ENCODE measurements at places on chromosomes 3 and 15.

DNA sequence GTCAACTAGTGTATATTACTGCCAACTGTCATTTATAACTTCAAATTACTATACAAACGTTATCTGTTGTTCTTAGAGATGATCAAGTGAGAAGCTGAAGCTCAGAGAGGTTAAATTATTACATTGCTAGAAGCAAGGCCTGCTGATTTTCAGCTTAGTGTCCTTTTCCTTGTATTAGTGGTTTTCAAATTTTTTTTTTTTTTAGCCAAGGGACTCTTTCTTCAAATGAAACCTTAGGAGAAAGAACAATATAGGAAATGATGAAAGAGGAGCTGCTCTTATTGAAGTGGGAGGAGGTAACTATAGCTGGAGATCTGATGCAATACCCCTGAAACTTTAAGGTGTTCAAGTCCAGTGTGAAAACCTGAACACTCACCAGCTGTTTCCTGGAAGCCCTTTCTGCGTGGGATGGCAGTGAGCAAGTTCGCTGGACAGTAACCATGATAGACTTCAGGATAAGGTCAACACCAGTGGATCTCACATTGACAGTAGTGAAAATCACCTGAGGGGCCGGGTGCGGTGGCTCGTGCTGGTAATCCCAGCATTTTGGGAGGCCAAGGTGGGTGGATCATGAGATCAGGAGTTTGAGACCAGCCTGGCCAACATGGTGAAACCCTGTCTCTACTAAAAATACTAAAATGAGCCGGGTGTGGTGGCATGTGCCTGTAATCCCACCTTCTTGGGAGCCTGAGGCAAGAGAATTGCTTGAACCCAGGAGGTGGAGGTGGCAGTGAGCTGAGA, 376.2 kb downstream of the EDEM1 start:
- DNase-seq: no peak

DNA sequence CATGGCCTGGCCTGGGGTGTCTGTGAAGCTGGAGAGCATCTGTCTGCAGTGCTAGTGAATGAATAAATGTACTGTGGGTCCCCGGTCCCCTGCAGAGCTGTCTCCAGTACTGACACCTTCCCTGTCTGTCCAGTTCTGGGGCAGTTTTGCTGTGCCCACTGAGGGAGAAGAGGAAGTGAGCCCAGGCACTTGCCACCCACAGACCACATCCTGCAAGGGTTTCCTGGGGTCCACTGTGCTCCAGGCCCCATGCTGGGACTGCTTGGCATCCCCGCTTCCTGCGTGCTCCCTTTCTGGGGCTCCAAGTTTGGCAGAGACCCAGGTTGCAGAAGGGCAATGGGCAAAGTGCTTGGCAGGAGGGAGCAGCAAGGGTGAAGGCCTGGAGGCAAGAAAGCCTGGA, 4.9 kb upstream of the SLC6A6 start:
- DNase-seq: no peak

DNA sequence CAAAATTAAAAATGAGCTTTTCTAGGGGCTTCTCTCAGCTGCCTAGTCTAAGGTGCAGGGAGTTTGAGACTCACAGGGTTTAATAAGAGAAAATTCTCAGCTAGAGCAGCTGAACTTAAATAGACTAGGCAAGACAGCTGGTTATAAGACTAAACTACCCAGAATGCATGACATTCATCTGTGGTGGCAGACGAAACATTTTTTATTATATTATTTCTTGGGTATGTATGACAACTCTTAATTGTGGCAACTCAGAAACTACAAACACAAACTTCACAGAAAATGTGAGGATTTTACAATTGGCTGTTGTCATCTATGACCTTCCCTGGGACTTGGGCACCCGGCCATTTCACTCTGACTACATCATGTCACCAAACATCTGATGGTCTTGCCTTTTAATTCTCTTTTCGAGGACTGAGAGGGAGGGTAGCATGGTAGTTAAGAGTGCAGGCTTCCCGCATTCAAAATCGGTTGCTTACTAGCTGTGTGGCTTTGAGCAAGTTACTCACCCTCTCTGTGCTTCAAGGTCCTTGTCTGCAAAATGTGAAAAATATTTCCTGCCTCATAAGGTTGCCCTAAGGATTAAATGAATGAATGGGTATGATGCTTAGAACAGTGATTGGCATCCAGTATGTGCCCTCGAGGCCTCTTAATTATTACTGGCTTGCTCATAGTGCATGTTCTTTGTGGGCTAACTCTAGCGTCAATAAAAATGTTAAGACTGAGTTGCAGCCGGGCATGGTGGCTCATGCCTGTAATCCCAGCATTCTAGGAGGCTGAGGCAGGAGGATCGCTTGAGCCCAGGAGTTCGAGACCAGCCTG, 984 bp downstream of the CCR5 start:
- DNase-seq: no peak

GRCh38 chr15:81209635-81210034, 13.0 kb downstream of the IL16 start:
- no peak for DNase-seq

- DNase-seq: no peak
These were observed 78.5 kb downstream of the MRPL46 start for GRCh38 chr15:88388686-88389085.

DNA sequence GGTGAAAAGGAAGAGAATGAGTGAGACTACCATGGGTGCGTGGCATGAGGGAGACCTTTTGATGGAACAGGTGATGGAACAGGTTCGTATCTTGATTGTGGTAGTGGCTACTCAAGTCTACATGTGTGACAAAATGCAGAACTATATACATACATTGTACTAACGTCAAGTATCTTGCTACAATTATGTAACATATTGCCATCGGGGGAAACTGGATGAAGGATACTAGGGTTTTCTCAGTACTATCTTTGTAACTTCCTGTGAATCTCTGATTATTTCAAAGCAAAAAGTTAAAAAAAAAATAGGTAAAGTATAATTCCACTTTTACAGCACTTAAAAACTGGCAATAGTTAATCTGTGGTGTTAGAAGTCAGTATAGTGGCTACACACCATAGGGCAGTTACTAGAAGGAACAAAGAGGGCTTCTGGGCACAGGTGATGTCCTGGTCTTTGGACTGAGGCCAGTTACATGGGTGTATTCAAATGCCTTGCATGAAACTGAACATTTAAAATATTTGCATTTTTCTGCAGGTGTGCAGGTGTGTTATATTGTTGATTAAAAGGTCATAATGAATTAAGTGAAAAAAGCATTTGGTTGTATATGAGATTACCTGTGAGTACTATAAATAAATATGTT, 61.4 kb downstream of the LRRK1 start:
- DNase-seq: no peak

GRCh38 chr15:33031324-33031821, 163.1 kb downstream of the FMN1 start:
- DNase-seq: peak; percentile 54

GRCh38 chr3:51620543-51620942, 50.5 kb upstream of the TEX264 start:
- DNase-seq: no peak

DNA sequence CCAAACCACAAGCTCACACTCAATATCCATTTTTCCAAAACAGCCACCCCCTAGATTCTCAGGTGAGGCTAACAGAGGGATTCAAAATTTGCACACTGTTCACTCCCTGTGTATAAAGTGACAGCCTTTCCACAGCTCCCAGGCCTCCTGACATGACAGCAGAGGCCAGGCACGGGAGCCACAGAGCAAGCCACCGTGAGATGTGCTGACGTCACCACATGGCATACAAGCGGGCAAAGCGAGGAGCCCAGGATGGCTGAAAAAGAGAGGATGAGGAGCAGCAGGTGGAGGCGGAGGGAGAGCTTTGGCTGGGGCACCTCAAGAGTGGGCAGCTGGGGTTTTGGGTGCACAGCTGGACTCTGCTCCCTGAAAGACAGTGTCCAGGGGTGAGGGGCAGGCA, 27.1 kb downstream of the EHD4 start:
- DNase-seq: no peak

DNA sequence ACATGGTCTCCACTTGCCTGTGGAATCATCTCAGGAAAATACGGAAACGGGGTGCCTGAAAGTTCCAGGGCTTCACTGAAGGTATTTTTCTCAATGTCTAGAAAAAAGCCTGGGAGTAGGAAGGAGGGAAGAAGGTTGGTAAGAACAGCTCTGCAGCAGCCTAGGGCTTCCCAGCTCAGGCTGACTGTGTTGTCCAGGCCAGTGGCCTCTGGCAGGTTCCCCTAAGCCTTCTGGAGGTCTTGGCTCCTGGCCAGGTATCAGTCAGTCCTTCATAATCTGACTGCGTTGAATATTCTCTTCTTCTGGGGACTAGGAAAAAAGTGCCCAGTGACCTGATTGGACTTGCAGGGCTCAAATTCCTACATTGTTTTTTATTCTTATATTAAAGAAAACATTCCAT, 38.6 kb downstream of the SSR3 start:
- DNase-seq: peak; percentile 75

DNA sequence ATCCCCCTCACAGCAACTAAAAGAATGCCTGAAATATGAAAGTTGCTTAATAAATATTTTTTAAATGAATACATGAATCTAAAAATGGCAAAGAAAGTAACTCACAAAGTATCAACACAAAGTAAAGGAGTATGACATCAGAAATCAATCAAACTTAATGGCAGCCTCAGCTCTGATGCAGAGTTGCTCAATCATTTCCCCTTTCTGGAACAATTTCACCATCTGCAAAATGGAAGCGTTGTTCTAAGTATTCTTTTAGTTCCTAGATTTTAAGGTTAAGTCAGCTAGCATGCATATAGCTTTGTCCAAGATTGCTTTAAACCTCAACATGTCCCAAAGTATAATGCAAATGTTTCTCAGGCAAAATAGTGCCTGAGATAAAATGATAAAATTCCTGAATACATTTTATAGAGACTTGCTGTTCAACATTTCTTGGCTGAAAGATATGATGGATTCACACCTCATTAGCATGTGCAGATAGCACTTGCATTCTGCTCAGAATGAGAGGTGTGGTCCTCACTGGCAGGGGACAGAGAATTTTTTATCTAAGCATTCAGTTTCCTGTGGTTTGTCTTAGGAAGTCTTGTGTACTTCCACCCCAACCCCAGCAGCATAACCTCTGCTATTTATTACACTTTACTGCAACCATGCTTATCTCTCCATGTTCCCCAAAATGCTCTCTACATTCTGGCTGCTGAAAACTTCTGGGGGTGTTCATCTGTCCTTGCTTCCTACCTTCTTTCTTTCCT, 429.3 kb downstream of the GRM7 start:
- no peak for DNase-seq

- no peak for DNase-seq
These were observed 30.0 kb downstream of the KLHL25 start for GRCh38 chr15:85764649-85765277.

DNA sequence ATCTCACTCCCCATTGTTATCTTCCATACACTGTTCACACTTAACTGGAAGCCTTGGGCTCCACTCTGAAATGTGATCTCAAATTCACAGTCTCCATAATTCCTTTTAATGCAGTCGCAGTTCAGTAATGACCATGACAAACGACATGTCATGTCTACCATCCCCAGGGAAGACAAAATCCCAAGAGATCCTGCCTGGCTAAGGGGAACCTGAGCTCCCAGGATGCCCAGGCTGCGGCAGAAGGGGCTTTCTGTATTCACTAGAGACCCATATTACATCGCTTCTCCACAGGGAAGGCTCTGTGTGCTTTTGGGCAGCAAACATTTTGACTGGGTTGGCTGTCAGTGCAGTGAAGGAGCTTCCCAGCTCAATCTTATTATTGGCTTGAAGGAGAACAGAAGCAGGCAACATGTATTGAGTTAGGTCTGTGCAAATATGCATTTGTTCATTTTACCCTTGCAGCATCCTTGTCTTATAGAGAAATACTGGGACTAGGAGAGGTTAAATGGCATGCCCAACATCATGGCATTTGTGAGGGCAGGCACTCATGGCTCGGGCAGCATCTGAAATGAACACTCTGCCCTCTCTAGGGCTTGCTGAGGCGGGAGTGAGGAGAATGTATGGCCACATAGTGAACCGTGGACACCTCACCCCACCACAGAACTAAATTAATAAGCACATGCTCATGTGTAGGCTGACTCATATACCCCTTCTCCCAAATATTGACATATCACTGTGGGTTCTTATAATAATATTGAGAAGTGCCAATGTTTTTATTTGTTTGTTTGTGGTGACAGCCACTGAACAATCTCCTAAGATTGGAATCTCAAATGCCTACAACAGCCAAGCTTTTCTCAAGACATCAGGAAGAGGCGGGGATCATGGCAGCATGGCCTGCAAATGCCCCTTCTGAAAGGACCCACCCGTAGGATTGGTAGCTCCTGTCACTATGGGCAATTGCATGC, 141.6 kb upstream of the FOXB1 start:
- DNase-seq: no peak

- no peak for DNase-seq
These were observed 210.7 kb upstream of the KCNH8 start for GRCh38 chr3:18937574-18937973.

- DNase-seq: no peak
These were observed 41.6 kb downstream of the GADL1 start for GRCh38 chr3:30852833-30853232.

- no peak for DNase-seq
These were observed 64.7 kb downstream of the EOMES start for GRCh38 chr3:27657404-27657803.

DNA sequence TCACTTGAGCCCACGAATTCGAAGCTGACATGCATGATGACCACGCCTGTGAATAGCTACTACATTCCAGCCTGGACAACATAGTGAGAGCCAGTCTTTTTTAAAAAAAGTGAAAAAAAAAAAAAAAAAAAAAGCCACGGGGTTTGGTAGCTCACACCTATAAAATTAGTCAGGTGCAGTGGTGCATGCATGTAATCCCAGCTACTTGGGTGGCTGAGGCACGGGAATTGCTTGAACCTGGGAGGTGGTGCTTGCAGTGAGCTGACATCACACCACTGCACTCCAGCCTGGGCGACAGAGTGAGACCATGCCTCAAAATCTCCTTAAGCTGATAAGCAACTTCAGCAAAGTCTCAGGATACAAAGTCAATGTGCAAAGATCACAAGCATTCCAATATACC, 44.4 kb downstream of the CSNK1G1 start:
- DNase-seq: no peak

DNA sequence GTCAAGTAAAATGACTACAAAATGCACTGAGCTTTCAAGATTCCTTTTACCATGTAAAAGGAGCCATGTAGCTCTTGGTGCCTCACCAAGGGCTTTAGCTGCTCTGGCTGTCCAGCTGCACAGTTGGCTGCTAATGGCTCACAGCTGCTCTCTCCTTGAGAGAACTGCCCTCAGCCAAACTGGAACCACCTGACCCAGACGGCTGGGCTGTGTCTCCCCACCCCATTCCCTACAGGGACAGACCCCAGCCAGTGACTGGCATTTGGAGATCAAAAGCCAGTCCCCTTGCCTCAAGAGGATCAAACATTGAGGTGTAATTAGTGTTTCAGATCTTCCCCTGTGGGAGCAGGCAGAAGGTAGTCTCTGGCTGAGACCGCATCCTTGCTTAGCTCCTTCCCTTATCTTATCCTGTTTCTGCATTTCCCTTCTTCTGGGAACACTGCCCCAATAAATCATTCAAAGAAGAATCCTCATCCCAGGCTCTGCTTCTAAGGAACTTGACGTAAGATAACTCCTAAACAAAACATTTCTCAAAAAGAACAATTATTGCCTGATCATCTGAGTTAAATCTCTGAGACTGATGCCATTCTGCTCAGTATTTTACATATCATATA, 28.6 kb upstream of the UBE2E2 start:
- no peak for DNase-seq

All from BE2C (cell line).